Right kidney (tissue), 9 donors: ENCODE measurements at places on chromosomes 3 and 15.

DNA sequence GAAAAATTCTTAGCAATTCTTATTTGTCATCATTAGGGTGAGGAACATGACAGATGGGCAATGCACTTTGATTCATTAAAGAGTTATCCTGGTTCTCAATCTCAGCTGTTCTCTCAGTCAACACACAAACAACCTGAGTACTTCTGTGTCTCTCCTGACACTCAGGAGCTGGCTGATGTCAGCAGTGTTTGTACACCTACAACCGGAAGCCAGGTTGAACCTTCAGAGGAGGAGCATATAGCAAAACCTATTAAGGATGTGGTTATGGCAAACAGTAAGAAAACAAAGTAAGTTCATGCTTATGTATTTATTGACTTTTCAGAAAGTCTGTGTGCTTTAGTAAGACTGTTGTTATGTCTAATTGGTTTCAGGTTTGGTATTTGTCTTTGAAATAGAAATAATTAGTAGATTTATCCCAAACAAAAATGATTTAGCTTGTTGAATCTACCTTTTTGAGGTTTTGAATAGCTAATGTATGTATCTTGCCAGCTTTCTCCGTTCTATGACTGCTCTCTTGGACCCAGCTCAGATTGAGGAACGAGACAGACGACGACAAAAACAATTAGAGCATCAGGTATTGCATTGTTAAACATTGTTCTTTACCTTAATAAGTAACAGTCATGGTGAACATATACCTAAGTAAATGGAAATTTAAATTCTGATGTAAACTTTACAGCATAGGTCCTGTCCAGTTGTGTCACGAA lies 36.6 kb downstream of the CCDC66 start:
- DNase-seq = no peak

GRCh38 chr3:115913069-115913686 lies 289.9 kb downstream of the GAP43 start:
- DNase-seq = no peak

GRCh38 chr15:75214293-75215096 lies 12.8 kb downstream of the C15orf39 start:
- no peak for DNase-seq

- DNase-seq = no peak
Observed at GRCh38 chr3:38157595-38157994, 7.7 kb upstream of the OXSR1 start.

GRCh38 chr15:73964736-73965093 lies 27.4 kb downstream of the STOML1 start:
- DNase-seq = no peak

DNA sequence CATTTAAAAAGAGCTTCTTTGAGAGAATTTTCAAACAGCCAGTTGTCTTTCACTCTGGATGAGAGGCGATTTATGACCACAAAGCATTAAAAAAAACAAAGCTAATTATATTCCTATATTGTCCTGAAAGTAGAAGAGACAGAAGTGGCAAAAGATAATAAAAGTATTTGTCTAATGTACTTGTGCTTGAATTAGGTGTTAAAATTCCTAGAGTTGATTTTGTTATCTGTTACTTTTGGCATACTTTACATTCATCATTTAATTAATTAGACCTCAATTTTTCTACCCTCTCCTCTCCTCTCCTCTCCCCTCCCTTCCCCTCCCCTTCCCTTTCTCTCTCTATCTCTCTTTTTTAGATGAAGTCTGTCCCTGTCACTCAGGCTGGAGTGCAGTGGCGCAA lies 635.1 kb upstream of the ZNF385D start:
- DNase-seq = no peak

- no peak for DNase-seq
Observed at GRCh38 chr3:171415070-171415469, 45.1 kb downstream of the TNIK start.

DNA sequence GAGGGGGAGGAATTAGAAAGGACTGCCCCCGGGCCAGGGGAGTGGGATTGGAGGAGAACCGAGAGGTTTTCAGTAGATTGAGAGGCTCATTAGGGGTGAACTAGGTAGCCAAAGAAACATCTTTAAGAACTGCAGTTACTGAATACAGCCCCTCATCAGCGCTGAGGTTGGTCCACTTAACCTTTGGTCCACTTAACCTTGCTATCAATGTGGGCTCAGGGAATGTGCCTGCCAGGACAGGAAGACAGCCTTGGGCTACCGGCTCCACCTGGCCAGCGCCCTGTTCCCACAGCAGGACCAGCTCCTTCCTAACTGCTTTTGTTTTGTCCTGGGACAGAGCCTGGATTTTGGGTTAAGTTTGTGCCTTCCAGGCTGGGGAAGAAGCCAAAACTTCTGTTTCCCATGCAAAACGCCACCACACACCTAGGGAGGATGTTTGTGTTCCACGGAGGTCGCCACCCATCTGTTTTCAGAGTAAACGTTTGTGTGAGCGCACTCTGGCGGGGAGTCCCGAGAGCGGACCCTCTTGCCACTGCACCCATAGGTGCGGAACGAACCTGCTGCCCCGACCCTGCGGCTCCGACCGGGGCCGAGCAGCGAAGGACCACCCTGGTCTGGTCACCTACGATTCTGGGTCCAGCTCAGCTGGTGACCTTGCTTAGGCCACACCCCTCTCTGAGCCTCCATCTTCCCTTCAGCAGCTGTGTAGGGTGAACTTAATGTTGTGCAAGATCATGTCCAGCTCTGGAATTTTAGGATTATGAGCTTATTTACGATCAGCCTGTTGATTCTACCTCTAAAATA lies 107.4 kb downstream of the VGLL4 start:
- no peak for DNase-seq

DNA sequence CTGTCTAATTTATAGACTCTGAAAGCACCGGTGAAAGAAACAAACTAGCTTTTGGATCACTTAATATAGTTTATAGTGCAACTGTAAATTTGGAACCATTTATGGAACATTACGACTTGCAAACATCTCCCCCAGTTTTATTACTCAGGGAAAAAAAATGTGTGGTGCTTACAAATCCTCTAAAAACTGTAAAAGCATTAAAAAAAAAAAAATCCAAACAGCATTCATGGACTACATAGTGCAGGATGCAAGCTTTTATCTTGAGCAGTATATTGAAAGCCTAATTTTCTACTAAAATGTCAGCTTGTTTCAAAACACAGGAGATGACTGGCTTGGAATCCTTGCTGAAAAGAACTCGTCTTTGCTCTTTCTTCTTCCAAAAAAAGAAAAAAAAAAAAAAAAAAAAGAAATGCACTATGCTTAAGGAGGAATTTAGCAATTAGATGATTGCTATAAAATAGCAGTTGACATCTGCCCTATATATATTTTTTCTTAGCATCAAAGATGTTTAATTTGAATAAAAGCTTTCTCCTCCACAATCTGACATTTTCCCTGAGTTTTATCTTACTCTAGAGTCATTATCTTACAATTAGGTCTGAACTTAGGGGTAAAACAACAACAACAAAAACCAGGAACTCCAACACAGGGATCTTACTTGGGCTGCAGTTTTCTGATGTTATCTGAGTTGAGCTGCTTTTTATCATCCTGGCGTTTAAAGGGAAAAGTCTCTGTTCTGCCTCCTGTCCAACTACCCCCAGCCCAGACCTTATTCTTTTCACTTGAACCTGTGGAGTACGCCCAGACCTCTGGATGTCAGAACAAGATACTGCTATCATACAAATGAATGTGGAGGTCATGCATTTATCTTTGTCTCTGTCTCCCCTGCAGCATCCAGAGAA lies 62.6 kb upstream of the PDZRN3 start:
- DNase-seq = no peak

GRCh38 chr3:129461461-129462146 lies 21.6 kb downstream of the IFT122 start:
- DNase-seq = no peak

GRCh38 chr15:40894681-40895448 lies 615 bp downstream of the VPS18 start:
- DNase-seq = no peak

DNA sequence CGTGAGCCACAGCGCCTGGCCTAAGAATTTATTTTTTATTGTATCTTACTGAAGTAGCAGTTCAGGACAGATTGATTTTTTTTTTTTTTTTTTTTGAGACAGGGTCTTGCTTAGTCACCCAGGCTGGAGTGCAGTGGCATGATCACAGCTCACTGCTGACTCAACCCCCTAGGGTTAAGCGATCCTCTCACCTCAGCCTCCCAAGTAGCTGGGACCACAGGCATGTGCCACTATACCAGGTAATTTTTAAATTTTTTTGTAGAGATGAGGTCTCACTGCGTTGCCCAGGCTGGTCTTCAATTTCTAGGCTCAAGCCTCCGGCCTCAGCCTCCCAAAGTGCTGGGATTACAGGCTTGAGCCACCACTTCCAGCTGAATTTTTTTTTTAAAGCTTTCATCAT lies 99.8 kb upstream of the HERC1 start:
- no peak for DNase-seq

GRCh38 chr3:25474052-25474451 lies 46.0 kb downstream of the RARB start:
- no peak for DNase-seq

DNA sequence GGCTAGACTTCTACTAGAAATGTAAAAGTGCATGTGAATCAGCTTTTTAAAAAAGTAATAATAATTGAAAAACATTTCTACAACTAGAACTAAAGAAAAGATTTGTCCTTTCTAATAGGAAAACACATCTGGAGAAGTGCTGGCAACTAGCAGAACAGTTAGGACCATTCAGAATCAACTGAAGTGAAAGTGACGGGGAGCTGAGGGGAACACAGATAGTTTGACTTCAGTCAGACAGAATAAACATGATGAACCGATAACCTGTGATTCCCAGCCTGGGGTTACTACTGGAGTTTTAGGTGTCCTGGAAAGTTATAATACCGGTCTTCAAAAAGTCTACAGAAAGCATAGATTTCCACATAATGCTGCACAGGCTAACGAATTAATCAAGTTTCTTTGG lies 28.1 kb downstream of the OPA1 start:
- no peak for DNase-seq

DNA sequence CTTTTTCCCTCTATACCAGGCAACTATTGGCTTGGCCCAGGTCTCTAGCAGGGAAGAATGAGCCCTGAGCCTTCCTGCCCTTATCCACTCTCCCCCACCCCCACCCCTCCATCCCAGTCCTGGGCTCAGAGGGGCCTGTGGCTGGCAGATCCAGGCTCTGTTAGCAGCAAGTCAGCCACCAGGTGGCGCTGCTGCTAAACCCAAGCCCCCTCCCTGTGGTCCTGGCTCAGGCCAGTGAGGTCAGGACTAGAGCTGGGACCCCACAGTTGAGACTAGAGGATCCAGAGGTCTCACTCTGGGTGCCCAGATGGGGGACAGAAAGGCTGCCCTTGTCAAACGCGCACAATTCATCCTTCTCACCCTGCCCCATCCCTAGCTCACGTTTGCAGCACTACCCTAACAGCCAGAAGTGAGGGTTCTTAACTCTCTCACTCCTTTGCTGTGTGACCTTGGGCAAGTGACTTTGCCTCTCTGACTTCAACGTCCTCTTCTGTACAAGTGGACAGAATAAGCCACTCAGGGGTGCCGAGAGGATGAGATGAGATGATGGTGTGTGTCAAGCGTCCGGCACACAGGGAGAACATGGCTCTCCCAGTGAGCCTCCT lies 46.8 kb upstream of the SLC6A1 start:
- DNase-seq = peak; percentile 35

- DNase-seq = peak; percentile 17
Observed at GRCh38 chr3:195558602-195559001, 15.5 kb upstream of the PPP1R2 start.

GRCh38 chr3:57805266-57805665 lies 49.2 kb downstream of the SLMAP start:
- DNase-seq = no peak

GRCh38 chr3:169676925-169677537 lies 13.5 kb upstream of the MECOM start:
- no peak for DNase-seq

DNA sequence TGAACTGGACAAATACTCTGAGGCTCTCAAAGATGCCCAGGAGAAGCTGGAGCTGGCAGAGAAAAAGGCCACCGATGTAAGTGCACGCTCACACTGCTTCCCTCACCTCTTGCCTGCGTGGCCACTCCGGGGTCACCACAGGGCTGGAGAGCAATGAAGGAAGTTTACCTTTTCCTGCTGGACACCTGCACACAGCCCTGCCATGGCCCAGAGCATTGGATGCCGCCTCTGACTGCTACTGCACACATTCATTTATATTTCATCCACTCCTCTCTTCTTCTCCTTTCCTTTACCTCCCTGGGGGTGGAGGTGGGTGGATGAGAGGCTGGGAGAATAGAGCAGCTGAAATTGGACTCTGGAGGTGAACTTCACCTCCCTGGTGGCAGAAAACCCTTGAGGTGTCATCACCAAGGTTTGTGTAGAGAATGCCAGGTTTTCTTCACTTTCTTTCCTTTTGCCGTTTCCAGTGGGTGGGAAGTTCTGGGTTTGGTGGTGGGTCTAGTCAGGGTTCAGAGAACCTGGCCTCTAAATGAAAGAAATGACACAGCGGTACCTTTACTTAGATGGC lies 1.6 kb downstream of the TPM1 start:
- no peak for DNase-seq

- DNase-seq = peak; percentile 44
Observed at GRCh38 chr3:40179016-40179415, 130.5 kb upstream of the EIF1B start.

- no peak for DNase-seq
Observed at GRCh38 chr3:61343543-61343942, 92.3 kb upstream of the FHIT start.

DNA sequence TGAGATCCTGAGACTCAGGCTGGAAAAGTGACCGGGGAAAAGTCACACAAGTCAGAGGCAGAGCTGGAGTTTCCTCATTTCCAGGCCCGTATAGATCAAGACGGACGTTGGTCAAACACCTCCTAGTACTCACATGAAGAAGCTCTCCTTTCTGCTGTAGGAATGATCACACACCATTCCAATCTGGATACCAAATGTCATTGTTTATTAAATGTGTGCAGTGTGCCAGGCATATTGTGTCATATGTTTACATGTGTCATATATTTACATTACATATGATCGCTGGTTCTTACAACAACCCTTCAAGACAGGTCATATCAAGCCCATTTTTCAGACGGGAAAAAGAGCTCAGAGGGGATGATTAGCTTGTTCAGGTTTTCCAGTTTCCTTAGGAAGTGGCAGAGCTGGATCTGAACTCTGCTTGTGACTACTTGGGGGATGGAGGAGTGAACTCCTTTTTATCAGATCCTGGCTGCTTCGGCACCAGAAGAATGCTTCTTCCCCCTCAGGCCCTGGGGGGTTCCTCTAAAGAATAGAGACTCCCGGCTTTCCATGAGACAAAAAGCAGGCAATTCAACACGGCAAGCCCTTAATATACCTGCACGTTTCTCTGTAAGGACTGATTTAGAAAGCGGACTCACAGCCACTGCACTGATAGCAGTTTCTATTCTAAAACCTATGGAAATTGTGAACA lies 41.9 kb downstream of the FAM43A start:
- no peak for DNase-seq

GRCh38 chr3:119258915-119259314 lies 18.2 kb upstream of the B4GALT4 start:
- DNase-seq = no peak

DNA sequence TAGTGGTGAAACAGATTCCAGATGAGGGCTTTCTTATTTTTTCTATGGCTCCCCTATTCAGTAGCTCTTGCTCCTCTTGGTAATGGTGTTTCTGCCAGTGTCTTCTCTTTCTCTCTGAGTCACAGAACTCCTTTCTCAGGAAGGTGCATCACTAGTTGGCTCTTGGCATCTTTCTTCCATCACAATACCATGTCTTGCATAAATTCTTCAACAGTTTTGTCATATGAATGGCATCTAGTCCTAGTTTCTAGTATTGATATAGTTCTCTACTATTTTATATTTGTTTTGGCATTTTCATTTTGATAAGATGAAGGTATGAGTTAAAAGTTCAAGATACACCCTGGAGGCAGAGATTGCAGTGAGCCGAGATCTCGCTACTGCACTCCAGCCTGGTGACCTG lies 51.0 kb downstream of the REC114 start:
- no peak for DNase-seq
